ENCODE measurements at places on chromosomes 2 and 18.

DNA sequence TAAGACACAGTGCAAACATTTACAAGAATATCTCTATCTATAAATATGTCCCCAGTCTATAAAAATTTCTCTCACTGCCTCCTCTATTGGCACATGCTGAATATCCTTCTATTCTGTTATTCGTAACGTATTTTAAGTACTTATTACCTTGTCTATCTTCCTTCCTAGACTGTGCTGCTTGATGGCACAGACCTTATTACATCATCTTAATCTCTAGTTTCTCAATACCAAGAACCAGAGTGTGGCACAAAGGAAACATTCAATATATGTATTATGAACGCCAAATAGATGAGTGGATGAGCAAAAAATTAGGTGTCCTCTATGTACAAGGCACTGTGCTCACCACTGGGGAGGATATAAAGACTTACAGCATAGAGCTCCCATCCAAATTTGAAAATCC lies 282.8 kb downstream of the NBAS start:
- DNase-seq, result no peak

- DNase-seq, result peak; percentile 44
These were observed 311.3 kb downstream of the CELF4 start for GRCh38 chr18:37254236-37254754.

DNA sequence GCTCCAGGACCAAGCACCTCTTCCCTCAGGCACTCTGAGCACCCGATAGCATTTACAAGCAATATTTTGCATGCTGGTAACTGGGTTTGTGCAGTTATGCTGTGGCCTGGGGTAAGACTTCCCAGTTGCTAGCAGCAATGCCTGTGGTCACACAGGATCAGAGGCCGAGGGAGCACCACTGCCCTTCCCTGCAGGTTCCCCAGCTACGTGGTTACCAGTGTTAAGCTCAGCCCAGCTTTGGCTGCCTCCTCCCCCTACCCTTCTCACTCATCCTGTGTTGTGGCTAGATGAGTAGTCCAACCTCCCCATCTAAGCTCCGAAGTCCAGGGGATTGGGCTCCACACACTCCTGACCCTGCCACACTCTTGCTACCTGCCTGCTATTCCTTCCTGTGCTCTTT lies 141.1 kb downstream of the CELF4 start:
- DNase-seq, result no peak

- no peak for DNase-seq
These were observed 33.5 kb downstream of the GRHL1 start for GRCh38 chr2:9984871-9985480.

GRCh38 chr18:68660354-68661183 lies 54.3 kb downstream of the TMX3 start:
- no peak for DNase-seq

DNA sequence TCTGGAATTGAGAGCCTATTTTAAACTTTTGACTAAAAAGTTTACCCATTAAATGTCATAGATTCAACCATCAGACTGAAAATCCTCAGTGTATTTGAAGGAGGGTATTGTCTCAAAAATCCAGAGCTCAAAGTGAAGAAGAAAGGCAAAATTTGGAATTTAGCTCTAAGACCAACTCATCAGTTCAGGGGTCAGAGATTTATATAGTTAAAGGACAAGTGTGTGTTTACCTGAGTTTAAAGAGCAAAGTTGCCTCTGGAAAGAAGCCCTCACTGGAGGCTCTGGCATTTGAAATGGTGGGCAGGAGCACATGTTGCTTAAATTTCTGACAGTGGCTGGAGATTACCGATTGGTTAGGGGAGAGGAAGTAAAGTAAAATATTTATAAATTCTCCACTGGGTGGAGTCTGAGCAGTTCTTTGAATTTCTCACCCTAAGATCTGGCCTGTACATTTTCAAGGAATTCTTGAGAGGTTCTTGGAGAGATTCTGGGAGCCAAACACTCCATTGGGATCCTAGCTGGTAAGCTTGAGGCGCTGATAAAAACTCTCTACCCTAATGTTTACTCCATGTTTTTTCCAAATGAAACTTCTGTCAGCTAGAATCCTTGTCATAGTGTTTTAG lies at the start of gene KYNU:
KYNU (plus strand) TSS at position 449 of the 623 bp plus-strand sequence. CDS start 7,704 bp downstream, outside the sequence.
- no peak for DNase-seq

- DNase-seq, result no peak
These were observed 573.1 kb downstream of the TDRD15 start for GRCh38 chr2:21696900-21697299.

DNA sequence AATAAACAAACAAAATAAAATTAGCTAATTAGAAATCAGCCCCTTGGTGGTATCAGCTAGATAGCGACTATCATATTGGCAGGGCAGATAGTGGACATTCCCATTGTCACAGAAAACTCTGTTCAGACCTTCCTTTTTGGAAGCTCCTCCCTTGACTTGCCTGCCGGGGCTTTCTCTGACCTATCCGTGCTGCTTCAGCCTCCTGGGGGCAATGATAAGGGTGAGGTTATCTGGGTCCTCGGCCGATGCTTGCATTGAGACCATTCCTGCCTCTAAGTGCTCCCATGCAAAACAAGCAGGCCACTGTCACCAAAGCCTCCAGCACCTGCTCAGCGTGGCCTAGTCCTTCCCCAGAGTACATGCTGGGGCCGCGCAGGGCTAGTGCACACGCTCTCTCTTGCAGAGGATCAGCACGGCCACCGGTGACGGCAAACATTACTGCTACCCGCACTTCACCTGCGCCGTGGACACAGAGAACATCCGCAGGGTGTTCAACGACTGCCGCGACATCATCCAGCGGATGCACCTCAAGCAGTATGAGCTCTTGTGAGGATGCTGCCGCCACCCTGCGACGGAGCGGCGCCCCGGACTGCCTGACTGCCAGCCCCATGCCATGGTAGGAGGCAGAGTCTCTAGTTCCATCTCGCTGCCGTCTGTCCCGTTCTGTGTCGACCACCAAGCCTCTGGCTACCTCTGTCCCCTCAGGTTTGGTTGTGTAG lies 27.4 kb downstream of the MPPE1 start:
- DNase-seq, result no peak

DNA sequence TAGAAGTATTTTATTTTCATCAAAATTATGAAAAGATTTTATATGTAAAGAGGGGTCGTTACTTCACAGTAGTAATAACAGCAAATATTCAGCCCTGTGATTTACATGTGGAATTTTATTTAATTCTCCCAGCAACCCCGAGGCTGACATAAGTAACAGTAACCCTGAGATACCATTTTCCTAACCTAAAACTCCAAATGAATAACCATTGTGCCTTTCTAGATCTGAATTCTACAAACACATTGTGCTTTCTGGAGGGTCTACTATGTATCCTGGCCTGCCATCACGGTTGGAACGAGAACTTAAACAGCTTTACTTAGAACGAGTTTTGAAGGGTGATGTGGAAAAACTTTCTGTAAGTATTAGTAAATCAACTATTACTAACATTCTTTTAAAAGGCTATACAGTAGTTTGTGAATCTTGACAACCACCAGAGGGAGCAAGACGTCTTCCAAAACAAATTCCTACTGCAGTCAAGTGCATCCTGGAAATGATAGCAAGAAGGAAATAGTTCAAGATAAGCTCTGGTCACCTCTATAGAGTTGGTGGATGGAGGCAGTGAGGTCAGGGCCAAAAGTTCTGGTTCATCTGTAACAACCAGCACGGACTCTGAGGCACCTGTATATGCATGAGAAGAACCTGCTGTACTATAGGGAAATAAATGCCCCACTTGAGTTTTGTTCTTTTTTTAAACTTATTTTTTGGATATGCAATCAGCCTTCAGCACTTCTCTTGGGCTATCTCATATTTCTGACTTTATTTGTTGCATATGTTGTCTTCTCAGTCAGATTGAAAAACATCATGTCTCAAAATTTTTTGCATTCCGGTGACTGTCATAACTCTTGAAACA lies 37.4 kb downstream of the ACTR2 start:
- no peak for DNase-seq

GRCh38 chr2:236935083-236935482 lies 150.6 kb upstream of the COPS8 start:
- DNase-seq, result no peak

DNA sequence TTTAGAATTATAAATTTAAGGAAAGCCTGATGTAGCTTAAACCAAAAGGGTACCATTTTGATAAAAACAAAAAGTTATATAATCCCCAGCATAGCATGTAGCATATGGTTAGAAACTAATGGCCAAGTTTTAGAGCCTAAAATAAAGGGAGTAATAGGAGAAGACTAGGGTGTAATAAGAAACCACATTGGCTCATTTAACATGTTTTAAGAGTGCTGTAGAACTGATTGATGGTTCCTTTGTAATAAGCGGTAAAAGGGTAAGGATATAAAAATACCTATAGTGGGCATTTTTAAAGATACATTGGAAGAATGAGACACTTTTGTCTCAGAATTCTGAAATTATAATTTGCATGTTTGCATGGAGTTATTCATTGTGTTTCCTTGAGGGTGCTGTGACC lies 1.9 kb downstream of the PSMA8 start:
- no peak for DNase-seq

DNA sequence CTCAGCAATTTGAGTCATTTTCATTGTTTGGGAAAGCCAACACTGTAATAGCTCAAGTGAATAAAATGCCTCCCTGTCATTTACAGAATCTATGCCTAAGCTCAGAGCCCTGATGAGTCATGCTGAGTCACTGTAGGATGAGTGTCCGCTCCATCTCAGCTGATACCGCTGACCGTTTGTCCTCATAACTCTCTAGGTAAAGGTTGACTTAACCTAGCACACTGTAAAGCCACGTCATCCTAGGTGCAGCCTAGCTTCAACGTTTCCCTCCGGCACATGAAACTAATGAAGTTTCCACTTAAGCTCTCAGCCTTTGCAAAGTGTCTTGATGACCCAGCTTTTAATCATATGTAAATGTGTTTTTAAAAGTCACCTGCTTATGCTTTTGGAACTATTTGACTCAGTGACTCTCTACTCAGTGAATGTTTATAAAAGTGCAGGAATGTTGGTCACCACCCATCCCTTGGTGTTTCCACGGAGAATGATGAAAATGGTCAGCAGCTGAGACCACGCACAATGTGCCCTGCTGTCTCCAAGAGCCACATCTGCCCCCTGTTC lies 154.0 kb downstream of the PMAIP1 start:
- DNase-seq, result no peak

DNA sequence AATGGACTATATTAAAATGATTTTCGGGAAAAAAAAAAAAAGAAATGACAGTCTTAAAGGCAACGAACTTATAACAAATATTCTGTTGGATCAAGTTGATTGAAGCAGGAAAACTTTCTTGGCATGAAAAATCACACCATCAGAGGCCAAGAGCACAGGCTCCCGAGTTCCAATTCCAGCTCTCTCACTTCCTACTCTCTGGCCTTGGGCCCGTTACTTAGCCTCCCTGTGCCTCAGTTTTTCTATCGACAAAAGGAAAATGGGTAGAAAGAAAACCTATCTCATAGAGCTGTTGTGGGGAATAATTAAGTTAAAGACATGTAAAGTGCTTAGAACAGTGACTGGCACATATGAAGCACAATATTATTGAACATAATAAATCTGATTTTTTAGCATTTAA lies 74.2 kb downstream of the HNRNPLL start:
- DNase-seq, result no peak

DNA sequence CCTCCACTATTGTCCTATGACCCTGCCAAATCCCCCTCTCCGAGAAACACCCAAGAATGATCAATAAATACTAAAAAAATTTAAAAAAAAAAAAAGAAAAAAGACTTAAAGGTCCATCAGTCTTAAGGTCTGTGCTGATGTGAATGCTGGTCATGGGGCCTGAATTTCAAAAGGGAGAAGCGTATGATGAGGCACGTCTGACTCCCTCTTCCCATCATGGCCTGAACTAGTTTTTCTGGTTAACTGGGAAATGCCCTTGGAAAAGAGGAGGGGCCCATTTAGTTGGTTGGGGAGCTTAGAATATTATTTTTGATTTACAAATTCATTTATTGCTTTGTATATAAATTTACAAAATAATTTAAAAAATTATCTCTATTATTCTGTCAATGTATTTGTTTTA lies 291.0 kb upstream of the CDH19 start:
- no peak for DNase-seq

Measured in glutamatergic neuron (in vitro differentiated cells).